ENCODE measurements at places on chromosomes 13 and 19.

DNA sequence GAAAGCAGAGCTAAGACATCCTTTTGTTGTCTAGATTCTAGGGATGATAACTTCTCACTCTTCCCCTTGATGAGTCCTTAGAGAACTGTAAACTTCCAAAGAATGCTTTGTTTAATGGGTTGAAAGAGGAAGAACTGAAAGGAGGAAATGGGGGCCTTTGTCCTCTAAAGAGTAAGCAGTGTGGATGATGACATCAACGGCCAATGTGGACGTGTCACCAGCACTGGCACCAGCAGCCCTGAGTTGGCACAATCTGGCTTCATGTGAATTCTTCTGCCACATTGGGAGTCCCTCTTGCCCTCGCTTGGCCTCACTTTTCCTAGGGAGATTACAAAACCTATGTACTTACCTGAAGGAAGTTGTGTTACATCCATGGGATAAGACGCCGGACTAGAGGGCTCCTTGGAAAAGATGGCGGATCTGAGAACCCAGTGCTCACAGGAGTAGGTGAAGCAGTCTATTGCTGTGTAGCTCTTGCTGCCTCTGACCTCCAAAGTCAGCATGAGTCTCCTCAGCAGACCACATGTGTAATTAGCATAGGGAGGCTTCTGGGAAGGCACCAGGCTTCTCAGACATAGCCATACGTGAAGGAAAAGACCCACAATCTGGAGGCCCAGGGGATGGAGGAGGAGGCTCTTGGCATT, 62.8 kb downstream of the RGCC start:
- DNase-seq = no peak

- no peak for DNase-seq
Measured at GRCh38 chr13:70959035-70959775, 851.0 kb upstream of the KLHL1 start.

- DNase-seq = no peak
Measured at GRCh38 chr13:46683676-46684260, 113.2 kb downstream of the ESD start.

DNA sequence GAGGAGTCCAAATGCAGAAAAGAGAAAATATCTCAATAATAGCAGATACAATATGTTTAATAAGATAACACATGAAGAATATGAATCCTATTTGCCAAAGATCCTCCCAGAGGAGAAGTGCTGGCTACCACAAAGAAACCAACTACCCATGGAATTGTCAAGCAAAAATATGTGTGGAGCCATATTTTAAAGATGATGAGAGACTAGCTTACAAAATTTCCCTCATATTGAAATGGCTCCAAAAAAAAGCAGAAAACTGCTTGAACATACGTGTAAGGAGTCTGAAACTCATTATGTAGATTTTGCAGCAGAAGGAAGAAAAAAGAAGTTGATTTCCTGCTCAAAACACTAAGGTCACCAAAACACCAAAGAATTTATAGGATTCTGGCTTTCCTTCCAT, 94.2 kb downstream of the USP12 start:
- DNase-seq = no peak

GRCh38 chr13:43240278-43240677, 216.9 kb downstream of the DNAJC15 start:
- no peak for DNase-seq

DNA sequence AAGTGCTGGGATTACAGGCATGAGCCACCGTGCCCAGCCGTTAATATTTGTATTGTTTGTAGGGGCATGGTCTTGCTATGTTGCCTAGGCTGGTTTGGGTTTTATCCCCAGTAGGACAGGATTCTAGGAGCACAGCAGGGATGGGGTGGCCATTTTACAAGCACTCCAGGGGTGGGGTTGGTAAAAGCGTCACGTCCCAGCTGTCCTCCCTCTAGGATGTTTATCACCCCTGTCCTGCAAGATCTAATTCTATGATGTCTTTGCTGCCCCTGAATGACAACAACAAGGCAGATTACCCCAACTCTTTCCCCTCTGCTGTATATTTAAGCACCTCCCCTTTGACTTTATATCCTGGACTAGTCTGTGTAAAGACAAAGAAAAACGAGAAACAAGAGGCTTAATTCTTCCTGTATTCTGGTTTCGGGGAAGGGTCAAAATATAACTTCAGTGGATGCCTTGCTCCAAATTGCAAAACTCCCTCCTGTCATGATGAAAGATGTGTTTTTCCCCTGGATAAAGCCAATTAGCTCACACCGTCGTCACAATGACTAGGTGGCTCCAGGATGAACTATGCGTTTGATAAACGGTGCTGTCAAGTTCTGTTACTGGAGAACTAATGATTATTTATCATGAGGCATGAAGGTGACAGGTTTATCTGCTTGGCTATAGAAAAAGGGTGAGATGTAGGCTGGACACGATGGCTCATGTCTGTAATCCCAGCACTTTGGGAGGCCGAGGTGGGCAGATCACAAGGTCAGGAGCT, 27.8 kb upstream of the OR1M1 start:
- no peak for DNase-seq

- no peak for DNase-seq
Measured at GRCh38 chr13:77919246-77919920, 752 bp upstream of the EDNRB start.

- DNase-seq = no peak
Measured at GRCh38 chr19:30851646-30852045, 479.5 kb downstream of the ZNF536 start.

DNA sequence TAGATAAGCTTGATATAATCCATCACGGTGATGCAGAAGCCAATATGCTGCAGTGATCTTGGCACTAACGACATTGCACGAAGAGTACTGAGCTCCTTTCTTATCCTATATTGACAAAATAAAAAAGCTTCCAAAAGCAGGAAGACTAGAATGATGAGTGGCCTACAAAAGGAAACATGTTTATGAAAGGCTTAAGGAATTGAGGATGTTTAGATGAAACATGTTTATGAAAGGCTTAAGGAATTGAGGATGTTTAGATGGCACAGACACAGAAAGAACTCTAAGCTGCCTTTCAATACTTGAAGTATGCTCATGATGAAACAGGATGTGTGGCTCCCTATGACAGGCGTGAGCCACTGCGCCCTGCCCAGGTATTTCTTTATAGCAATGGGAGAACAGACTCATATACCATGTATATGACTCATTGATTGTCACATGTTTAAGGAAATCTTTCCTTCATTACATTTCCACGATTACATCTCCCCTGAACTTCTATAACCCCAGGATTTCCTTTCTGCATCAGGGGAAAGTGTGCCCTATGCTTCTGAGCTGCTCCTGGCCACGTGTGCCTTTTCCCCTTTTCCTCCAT, 690.8 kb upstream of the ARGLU1 start:
- DNase-seq = no peak

DNA sequence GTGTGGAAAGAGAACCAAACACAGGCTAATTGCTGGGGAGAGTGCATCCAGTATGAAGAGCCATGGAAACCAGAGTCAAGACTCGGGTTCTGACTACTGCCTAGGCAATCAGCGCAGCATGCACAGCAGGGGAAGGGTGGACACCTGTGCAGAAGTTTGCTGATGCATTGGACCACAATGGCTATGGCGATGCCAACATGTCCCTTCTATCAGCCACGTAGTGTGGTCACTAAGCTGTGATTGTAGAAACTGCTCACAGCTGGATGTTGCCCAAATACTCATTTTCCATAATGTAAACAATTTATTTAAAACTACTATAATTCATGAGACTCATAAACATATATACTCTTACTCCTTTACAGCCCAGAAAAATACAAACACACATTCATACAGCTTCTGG, 1718.2 kb downstream of the EFNB2 start:
- no peak for DNase-seq

DNA sequence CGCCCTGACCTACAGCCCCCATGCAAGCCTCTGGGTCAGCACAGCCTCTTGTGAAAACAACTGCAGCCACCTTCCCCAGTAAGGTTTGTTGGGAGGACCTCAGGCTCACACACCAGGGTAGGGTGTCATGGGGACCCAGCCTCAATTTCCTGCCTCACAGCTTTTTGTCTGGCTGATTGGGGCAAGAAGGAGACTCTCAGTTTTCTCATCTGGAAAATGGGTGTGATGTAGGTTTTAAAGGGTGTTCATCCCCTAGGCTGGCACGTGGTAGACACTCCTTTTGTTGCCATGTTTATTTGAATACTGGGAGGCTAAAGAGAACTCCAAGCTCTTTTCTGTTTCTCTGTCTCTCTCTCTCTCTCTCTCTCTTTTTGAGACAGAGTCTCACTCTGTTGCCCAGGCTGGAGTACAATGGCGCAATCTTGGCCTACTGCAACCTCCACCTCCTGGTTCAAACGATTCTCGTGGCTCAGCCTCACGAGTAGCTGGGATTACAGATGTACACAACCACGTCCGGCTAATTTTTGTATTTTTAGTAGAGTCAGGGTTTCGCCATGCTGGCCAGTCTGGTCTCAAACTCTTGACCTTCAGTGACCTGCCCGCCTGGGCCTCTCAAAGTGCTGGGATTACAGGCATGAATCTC, 18.2 kb upstream of the PLAUR start:
- DNase-seq = no peak

DNA sequence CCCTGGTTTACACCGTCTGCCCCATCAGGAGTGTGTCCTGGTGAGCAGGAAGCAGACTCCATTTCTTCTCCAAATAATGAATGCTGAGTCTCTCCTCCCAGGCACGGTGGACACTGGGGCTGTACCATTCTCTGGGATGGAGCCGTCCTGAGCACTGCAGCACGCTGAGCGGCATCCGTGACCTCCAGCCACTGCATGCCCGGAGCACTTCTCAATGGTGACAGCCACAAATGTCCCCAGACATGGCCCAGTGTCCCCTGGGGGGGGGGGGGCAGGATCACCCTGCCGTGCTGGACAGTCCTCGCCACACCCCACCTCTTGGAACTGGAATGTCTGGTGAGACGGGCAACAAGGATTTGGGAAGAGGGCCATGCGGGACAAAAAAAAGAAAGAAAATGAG, 37.4 kb downstream of the GNG7 start:
- DNase-seq = no peak

- no peak for DNase-seq
Measured at GRCh38 chr13:24360106-24360505, 50.7 kb downstream of the C1QTNF9 start.

DNA sequence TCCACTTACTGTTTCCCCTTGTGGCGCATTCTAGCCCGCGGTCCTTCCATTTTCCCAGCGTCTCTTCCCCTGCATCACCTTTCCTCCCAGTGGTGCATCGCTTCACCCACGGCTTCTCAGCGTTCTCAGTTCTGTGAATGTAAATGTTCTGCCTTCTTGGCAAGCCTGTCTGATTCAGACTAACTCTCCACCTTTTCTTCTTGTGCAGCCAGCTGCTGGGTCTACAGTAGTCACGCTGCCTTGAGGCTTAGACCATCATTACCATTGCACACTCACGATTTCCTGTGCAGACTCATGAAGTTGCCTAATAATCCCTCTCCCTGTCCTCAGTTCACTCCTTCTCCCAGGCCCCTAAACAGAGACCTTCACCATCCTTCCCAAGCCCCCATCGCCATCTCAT, 75.0 kb downstream of the DHRS12 start:
- DNase-seq = no peak

- DNase-seq = no peak
Measured at GRCh38 chr13:89565476-89566100, 1781.9 kb upstream of the MIR17HG start.

GRCh38 chr19:3932931-3933810, at the start of gene NMRK2:
NMRK2 (plus strand) TSS chr19:3933069; CDS start chr19:3933672, 603 bp downstream.
- no peak for DNase-seq

- no peak for DNase-seq
Measured at GRCh38 chr13:97226788-97227627, 4.9 kb downstream of the MBNL2 start.

Measured in activated CD4-positive, alpha-beta T cell treated with anti-CD3 and anti-CD28 coated beads for 1 hour (primary cell).